ENCODE measurements at places on chromosomes 16 and 17. TPM values are rescaled to one million over a fixed set of nuclear protein-coding genes. Genes with fewer than 3 reads are reported as not detected.
A peak's percentile ranks its signal among the peaks of the same experiment; 100 is the strongest.

DNA sequence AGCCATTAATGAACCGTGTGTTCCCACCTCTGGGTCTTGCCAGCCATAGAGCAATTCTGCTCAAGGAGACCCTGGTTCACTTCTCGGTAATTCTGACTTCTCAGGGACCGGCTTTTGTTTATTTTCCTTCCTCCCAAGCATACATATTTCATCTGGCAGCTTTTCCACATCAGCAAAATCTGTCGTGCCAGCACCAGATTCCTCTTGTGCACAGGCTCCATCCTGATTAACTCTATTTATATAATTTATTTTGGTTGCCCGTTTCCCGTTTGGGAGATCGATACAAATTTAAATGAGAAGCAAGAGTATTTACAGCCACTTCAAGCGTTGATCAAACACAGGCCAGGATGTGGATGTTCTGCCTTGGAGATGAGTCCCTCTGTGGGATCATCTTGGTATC is 161.9 kb upstream of the XYLT1 start:
- no peaks in the 10 kb centered on the region for H3K4me1 ChIP-seq
- no peak for DNase-seq
- H3K4me3 ChIP-seq, result no peak overlapping the region
- no peak overlapping the region for H3K27ac ChIP-seq
- H3K27me3 ChIP-seq, result peaks cover 20% of the 10 kb centered on the region

DNA sequence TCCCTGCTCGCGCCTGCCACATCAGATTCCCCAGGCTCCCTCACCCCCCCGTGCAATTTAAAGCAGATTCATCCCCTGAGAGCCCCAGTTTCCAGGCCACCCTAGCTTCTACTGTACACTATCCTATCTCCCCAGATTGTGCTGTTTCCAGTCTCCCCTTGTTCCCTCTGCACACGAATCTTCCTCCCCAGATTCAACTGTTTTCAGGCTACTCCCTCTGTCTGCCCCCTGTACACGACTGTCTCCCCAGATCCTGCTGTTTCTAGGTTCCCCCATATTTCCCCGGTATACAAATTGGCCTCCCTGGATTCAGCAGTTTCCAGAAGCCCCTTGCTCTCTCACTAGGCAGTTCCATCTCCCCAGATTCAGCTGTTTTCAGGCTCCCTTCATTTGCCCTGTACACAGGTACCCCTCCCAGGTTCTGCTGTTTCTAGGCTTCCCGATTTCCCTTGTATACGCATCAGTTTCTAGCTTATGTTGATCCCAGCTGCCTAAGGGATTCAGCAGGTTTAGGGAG is 22.9 kb downstream of the COPZ2 start:
- peaks cover 12% of the 10 kb centered on the region for H3K27me3 ChIP-seq
- no peaks in the 10 kb centered on the region for H3K36me3 ChIP-seq
- H3K4me3 ChIP-seq, result no peak overlapping the region

DNA sequence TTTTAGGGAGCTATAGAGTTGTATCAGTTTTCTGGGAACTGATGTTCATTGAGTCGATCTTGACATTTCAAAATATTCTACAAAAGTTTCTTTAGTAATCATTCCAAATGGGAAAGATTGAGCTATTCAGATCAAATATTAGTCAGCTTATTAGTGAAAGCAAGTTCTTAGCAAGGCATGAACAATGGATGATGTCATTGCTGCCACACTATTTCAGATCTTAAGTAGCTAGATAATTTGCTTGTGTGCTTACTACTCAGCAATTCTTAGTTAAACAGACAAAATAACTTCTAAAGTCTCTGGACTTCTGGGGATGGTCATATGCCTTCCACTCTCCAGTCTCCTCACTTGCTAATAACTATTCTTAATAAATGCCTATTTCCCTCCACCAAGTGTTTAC is 69.0 kb upstream of the CDH8 start:
- no peaks in the 10 kb centered on the region for H3K4me1 ChIP-seq
- no peak overlapping the region for H3K27ac ChIP-seq
- H3K27me3 ChIP-seq, result no peaks in the 10 kb centered on the region
- no peak for DNase-seq
- H3K36me3 ChIP-seq, result no peaks in the 10 kb centered on the region
- H3K4me3 ChIP-seq, result no peak overlapping the region

GRCh38 chr17:51120357-51120738 is 320 bp downstream of the SPAG9 start:
- peak overlapping the region; percentile 86 for H3K4me3 ChIP-seq
- peak overlapping the region; percentile 96 for H3K27ac ChIP-seq
- H3K27me3 ChIP-seq, result no peaks in the 10 kb centered on the region
- DNase-seq, result no peak
- H3K36me3 ChIP-seq, result no peaks in the 10 kb centered on the region

DNA sequence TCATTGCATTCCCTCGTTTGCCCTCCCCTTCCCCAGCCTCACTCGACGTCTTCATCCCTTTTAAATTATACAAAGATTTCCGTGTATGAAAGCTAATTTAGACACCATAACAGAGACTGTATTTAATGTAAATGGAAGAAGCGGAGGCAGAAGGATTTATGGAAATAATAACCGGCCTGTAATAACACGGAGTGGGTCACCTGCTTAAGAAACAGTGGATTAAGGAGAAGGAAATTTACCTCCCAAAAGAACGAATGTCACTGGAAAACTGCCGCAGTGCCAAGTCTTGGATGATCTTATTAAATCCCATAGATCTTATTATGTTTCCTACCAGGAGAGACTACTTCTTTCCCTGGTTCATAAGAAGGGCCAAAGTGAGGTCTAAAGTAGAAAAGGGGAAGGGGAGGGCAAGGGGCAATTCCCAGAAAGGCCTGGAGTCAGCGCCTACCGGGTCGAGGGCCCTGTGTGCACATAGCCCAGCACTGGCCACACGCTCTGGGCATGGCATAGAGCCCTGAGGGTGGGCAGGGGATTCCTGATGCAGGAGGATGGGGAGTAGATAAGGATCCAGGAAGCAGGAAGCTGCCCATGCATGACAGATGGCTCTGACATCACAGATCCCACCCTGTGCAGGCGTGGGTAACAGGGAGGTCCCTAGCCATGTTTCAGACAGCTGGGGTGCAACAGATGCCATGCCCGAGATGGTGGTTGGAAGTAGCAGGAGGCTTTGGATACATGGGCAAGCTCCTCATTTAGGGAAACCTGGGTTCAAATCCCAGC is 56.2 kb upstream of the RPL38 start:
- peaks cover 14% of the 10 kb centered on the region for H3K27me3 ChIP-seq
- no peak overlapping the region for H3K27ac ChIP-seq
- no peaks in the 10 kb centered on the region for H3K4me1 ChIP-seq

Gene MSLN
- not detected for total RNA-seq

Gene CRISPLD2
- not detected for total RNA-seq
